Caki2 (cell line): ENCODE measurements at places on chromosomes 7 and 10.

- no peak for DNase-seq
These were observed 315.3 kb upstream of the KAT6B start for GRCh38 chr10:74511051-74511450.

- no peak for DNase-seq
These were observed 134.0 kb downstream of the CD36 start for GRCh38 chr7:80772347-80772993.

DNA sequence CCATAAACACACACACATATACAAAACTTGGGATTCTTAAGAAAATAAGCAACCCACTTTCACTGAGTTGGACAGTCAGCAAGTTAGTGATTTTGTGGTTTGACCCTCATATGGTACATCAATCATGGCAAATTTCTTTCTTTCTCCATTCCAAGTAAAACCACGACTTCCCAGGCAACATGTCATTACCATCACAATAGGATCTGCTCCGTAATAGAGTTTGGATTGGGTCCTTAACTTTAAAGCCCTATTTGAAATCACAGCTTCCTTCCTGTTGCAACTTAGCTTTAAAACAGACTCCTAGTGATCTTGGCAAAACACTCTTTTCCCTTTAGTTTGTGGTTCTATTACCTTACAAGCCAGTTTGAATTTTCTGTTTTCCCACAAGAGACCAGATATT lies 483.6 kb downstream of the INHBA start:
- DNase-seq: peak; percentile 33

DNA sequence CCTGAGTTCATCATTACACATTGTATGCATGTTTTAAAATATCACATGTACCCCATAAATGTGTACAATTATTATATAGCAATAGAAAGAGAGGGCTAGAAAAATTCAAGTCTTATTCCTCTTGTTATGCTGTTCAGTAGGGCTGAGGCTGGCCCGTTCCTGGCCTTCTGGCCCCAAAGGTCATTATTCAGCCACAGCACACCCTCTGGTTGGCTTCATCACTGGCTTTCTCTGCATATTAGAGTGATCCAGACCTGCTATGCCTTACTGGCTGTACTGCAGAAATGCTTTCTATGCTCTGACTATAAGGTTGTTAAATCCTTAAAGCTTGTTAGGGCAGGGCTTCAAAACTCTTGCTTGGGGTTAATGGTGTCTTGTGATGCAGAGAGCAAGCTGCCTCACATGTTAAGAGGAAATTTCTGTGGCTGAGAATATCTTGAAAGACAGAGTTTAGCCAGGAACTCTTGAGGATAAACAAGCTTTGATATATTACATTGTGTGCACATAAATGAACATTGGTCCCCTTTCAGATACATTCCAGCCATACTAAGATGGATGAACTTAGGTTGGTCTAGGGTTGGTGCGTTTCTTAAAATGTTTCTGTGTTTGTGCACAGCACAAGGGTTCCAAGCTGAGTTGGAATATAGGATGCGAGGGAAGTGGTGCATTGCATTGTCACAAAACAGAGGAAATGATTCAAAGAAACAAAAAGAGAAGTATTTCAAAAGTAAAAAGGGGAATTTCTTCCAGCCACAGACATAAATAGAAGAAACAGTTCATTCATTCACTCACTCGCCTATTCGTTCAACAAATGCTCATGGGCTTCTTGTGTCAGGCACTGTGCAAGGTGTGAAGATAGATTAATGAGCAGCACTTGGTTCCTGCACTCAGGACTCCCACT lies 61.6 kb upstream of the WDR11 start:
- no peak for DNase-seq

DNA sequence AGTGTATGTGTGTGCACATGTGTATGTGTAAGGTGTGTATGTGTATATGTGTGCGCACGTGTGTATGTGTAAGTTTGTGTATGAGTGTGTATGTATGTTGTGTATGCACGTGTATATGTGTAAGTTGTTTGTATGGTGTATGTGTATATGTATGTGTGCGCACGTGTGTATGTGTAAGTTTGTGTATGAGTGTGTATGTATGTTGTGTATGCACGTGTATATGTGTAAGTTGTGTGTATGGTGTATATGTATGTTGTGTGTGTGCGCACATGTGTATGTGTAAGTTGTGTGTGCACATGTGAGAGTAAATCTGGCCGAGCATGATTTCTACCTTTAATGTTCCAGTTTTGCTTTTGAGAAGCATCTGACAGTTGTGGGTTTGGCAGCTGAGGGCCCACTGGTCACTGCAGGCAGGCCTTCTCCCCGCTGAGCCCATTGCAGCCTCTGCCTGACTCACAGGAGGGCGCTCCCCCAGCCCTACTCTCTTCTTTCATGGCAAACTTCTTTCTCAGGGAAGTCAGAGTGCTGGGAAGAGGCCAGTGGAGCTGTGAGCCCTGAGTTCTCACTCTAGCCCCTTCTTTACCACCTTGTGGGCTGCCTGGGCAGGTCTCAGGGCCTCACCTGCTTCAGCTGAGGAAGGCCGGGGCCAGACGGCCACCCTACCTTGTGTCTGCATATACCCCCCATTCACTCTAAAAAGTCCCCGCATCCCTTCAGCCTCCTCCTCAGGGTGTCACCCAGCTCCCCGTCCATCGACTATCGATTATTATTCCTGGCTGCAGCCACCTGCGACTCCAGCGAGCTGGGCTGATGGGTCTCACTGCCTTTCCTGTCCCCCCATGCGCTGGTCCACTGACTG lies 11.2 kb downstream of the WDR86 start:
- DNase-seq: no peak

GRCh38 chr10:69497611-69498390 lies 46.5 kb downstream of the TSPAN15 start:
- DNase-seq: no peak

GRCh38 chr7:127789031-127789430 lies 137.0 kb downstream of the SND1 start:
- DNase-seq: no peak

GRCh38 chr10:3043512-3044368 lies 23.6 kb upstream of the PFKP start:
- DNase-seq: peak; percentile 92

DNA sequence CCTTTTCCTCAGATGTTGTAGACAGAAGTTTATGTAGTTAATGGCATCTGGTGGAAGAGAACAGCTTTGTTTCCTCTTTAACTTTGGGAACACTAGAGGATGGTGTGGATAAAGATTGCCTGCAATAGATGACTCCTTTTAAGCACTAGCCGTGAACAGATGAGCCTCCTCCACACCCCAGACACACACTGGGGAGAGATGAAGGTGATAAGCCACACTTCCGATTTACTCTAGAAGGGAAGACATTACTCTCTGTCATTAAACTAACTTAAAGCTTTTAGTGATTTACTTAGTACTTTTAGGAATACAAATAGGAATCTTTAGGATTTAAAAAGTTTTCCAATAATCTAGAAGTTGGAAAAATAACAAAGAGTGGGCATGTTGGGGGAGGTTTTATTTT lies 6.8 kb downstream of the HSPA14 start:
- no peak for DNase-seq

DNA sequence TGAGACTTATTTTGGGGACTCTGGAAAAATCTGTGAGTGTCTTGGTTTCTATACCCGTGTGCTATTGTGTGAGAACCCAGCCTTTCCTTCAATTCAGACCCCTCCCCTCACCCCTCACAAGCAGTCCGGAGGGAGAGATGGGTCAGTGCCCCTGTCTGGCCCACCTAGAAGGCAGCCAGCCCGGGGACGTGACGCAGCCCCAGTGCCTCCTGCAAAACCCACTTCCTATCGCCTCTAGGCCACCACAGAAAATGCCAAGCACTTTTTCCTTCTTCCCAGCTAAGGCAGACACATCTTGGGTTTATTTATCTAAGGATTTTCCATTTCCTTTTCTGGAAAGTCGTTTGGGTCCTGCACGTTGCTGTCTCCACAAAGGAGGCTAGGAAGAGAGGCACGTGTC lies 11.6 kb upstream of the AQP1 start:
- DNase-seq: no peak

DNA sequence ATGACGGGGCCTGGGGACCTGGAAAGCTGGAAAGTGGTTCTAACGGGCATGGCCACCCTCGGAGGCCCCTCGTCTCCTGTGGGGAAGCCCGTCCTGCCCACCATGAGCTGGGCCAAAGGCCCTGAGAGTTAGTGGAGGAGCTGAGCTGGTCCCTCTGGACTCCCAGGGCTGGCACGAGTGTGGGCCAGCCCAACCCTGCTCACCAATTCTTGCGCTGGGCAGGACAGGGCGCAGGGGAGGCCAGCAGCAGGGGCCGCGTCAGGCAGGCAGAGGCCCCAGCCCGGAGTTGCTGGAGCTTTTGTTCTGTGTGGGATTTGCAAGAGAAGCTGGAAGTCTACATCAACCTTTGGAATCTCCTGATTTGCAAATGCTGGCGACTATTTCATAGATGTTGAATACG lies 29.8 kb downstream of the UNCX start:
- DNase-seq: no peak

GRCh38 chr10:35898716-35899440 lies 256.8 kb upstream of the FZD8 start:
- DNase-seq: no peak

DNA sequence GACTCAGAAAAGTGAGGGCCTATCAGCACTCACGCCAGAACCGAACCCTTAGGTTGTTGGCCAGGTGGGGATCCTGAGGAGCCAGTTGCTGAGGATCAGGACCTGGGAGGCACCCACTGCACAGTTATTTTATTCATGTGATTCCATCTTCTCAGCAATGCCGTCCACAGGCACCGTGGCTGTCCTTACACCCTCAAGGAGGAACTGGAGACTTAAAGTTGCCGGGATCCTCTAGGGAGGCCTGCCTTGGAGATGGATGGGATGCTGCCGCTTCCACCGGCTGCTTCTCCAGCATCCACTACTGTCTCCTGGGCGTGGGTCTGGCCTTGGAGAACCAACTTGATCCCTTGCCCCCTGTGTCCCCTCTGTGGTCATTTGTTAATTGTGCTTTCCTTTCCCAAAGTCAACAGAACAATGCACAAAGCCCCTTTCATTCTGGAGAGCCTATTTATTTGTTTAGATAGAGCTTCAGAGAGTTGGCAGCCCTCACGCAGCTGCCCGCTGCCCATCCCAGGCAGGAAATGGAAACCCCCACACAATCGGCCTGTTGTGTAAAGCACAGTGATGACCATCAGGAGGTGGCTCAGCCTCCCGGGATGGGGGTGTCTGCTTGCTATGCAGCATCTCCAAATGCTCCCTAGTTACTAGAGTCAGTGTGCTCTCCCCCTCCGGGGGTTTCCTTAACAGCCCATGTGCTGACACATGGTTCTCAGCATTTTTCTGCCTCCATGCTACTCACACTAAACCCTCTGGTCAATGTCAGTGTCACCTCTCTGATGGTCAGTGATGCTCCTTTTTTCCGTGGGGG lies 52.9 kb upstream of the IGFBP3 start:
- peak; percentile 49 for DNase-seq

- no peak for DNase-seq
These were observed 282.7 kb upstream of the ZNF32 start for GRCh38 chr10:43931308-43931930.

DNA sequence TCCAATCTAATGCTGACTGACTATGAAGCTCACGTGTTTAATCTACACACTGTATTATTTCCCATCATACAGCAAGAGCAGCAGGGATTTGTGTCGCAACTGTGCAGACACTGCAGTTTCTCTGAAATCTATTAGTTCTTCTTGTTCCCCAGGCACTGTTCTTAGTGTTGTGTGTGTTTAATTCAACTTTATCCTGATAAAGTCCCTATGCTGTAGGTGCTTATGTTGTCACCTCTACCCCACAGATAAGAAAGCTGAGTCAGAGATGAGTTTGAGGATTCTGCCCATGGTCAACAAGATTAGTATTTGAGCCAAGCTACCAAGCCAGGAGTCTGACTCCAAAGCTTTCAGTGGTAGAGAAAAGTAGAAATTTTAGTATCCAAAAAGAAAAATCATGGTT lies 22.5 kb upstream of the EPHB6 start:
- DNase-seq: no peak

- no peak for DNase-seq
These were observed 257.2 kb upstream of the CACNA2D1 start for GRCh38 chr7:82700741-82701140.

GRCh38 chr10:69673521-69673920 lies 43.5 kb downstream of the FAM241B start:
- DNase-seq: no peak

- DNase-seq: no peak
These were observed 125.0 kb upstream of the AKR1E2 start for GRCh38 chr10:4701016-4701415.

- peak; percentile 82 for DNase-seq
These were observed 48.8 kb upstream of the SMNDC1 start for GRCh38 chr10:110353244-110354119.

DNA sequence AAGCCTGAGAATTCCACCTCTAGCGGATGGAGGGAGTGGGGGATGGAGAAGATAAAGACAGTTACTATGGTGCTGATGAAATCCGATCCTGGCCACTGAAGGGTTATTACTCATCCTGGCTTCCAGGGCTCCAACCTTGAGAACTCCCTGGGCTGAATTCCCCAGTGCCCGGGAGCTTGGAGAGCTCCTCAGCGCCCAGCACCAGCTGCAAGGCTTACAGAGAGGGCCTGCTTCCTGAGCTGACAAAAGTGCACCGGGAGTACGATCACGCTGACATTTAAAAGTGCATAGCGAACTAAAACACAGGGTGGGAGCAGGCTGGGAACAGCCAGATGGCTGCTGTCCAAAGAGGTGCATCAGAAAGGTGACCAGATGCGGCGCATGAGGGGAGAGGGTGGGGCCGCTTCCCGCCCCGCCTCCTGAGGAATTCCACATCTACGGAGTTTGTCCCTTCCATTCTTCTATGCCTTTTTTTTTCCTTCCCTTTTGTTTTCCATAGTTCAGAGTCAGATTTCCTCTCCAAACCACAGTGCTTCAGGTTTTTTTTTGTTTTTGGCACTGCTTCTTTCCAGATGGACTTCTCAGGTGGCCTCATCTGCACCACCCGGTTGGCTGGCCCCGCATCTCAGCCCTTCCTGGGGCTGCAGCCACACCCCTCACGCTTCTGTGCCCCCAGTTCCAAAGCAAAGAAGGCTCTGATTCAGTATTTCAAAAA lies 62.4 kb upstream of the MKRN1 start:
- peak; percentile 88 for DNase-seq

DNA sequence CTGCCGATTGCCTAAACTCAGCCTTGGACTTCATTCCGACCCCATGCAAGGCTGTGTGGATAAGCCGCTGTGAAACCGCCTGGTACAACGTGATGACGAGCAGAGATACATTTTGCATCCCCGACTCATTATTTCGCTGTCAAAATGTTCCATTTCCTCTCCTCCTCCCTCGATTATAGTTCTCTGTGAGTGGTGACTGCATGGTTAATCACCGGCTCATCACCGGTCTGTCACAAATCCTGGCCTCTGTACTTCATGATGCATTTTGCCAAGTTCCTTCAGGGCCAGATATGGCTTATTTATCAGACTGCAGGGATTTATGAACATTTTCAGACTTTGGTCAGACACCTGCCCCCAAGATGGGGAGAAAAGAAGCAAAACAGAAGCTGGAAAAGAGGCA lies 461.6 kb upstream of the DPP6 start:
- DNase-seq: no peak

DNA sequence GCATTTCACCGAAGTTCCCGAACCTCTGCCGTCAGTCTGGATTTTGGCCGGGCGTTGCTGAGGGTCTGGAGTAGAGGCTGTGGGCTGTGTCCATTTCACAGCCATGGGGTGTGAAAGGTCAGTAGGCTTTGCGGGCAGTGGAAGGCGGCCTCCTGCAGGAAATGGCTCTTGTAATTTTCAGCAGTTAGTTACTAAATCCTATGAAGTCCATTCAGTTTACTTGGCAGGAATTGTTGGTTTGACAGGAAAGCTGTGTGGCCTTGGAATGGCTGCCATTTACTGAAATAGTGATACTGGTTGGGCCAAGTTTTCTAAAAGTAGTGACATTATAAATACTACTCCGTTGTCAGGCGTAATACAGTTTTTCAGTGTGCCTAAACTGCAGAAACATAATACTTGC lies 303.7 kb downstream of the CCDC3 start:
- no peak for DNase-seq

GRCh38 chr7:3214090-3214413 lies 87.0 kb upstream of the SDK1 start:
- DNase-seq: no peak
